ENCODE measurements at places on chromosomes 3 and 15.

DNA sequence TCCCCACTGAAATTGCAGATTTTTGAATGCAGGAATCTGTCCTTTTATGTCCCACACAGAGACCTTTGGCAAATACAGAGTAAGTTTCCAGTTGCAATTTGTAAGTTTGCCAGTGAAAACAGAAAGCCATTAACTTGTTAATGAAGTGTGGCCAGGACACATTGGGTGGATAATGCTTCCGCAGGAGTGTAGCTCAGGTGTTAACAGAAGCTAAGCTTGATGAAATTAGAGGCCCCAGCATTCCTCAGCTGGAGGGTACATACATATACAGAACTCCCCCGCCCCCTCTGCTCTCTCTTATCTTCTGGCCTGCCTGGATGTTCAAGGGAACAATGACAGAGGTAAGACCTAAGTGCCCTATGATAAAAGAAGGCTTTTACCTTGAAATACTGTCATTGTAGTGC is 8.1 kb upstream of the LRRC2 start:
- no peak for DNase-seq

DNA sequence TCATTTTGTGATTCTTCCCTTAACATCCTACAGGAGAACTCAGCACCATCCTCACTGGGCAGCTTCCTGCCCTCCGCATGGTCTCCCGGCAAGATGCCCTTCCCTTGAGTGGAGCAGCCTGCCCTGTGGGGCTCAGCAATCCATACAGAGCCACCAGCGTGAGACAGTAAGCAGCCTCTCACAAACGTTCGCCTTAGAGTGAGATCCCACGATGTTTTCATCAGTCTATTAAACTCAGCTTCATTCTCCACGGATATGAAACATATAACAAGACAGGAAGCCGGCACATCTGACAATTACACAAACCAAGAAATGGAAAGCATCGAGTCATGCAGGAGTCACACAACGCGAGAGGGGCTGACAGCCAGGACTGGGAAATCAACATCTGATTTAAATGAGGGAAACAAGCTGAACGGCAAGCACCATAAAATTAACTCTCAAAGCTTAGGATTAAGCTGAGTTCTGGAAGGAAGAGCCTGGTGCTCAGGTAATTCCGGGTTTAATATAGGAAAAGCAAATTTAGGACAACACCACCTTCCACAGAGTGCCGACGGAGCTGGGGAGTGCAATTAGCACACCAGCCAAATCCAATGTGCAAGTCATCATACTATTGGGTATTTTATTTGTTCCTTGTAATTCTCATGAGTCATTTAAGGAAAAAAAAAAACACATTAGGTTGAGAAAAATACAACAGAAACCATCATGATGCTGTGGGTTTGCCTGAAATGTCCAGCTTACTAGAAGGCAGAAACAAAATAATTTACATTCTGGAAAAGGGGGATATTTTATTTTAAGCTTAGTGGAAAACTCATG is 272.0 kb downstream of the OCA2 start:
- DNase-seq, result no peak

DNA sequence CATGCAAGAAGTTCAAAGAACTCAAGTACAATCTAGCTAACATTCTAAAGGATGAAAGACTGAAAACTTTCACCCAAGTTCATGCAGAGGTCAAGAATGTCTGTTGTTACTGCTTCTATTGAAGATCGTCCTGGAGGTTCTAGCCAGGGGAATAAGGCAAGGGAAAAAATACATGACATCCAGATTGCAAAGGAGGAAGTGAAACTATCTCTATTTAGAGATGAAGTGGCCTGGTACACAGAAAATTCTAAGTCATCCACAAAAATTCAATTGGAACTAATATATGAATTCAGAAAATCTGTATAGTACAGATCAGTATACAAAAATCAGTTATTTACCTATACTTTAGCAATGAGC is 693.0 kb downstream of the NR2F2 start:
- no peak for DNase-seq

- no peak for DNase-seq
Observed at GRCh38 chr3:9110316-9110715, 139.1 kb downstream of the SRGAP3 start.

GRCh38 chr3:196987022-196987421 is 18.4 kb upstream of the PIGZ start:
- DNase-seq, result no peak

DNA sequence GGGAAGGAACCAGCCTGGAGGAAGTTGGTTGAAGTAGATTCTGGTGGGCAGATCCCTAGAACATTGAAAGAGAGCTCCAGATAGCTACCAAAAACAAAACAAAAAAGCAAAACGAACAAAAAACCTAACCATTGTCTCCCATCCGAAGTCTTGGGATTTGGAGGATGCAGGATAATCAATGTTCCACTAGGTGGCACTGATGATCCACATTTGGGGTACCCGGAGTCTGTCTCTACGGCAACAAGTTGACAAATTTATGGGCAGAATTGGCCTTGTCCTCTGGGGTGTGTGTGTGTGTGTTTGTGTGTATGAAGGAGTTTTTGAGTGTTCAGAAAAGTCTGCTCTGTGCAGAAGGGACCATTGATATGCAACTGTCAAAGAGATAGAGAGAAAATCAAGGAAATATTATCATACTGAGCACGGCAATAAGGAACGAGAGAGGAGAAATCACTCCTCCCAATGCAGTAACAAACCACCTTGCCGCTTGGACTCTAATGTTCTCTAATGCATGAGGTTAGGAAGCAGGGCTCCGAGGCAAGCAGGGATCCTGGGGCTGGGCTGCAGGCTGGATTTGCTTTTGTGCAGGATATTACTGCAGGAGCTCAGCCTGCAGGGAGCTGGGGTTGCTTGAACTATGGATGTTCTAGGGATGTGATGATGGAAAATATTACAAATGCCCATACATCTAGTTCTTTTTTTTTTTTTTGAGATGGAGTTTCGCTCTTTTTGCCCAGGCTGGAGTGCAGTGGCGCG is 59.8 kb upstream of the KLHL25 start:
- peak; percentile 29 for DNase-seq

DNA sequence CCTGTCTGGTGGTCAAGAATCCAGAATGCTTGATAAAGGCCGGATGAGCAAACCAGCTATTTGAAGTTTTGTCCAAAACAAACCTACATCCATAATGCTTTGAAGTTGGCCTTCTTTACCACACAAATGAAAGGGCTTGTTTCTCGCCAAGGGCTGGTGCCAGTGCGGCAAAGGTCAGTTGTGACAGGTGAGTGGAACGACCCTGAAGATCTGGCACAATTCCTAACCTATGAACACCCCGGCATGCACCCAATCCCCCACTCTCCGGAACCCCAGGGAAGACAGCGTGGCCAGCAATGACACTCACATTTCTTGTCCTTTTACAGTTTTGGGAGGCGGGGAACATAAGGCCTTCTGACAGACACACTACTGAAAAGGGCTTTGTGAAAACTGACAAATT is 90.6 kb downstream of the ATP10A start:
- no peak for DNase-seq

- DNase-seq, result no peak
Observed at GRCh38 chr15:83300826-83301225, 16.4 kb upstream of the BNC1 start.

DNA sequence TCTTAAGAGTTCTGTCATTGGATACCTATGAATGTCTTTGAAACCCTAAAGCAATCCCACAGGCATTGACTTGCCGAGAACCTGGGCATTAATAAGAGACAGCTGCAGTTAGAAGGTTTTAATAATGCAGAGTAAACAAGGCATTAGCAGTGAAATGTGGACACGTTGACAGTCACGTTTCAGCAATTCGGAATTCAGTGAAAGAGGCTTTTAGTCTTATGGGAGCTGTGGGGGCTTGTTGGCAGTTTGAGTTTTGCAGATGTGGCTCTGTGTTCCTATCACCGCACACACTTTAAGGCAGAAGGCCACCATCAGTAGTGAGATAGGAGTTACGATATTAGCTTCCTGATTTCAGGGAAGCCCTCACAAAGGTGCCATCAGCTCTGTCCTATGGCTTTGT is 145.2 kb upstream of the NUDT16 start:
- DNase-seq, result no peak

DNA sequence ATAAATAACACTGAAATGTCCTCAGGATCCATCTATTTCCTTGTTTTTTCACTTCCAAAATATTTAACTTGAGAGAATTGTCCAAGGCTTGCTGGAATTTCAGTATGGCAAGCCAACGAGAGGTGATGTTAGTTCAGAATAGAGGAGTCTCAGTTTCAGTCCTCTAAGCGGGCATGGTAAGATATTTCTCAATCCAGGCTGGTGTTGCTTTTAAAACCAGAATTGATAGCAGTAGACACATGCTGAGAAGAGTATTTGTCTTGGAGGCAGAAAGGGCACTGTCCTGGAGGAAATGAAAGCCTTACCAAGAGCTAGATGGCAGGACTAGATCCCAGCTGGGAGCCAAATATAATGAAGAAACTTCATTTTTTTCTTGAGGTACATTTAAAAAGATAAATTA is 23.1 kb downstream of the PHLDB2 start:
- DNase-seq, result no peak

DNA sequence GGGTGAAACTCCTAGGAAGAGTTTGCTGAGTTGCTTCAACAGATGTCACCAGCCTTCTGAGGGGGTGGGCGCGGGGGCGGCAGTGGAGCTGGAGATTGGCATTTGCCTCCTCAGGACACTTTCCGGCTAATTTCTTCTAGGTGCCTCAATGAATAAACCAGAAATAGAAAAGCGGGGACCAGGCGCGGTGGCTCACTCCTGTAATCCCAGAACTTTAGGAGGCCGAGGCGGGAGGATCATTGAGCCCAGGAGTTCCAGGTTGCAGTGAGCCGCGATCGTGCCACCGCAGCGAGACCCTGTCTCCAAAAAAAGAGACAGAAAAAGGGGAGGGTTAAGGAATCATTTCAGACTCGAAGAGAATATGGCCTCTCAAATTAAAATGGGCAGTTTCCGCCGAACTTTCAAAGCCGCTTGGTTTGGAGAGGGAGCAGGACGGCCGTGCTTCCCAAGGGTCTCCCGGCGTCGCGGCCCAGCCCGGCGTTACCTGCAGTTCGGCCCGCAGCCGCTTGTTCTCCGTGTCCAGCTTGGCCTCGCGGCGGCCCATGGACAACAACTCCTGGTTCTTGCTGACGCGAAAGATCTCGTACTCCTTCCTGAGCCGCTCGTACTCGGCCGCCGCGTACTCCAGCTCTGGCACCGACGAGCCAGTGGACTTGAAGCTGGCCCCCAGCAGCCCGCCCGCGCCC is 587 bp downstream of the NPHP3 start:
- DNase-seq, result no peak

DNA sequence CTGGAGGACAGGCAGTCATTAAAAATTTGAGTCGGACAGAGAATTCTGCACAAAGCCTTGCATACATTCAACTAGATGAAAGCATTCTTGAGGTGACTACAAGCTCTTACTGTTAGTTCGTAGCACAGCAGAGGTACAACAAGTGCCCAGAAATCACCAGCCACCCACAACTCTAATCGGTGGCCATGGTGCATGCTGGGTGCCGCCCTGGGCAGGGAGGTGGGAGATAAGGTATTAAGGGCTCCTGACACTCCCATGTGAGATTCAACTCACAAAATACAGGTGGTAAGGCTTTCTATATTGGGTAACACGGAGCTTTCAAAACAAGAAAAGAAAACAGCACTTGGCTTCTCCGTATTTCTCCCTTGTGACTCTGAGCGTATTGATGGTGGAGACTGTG is 66.0 kb downstream of the MEIS2 start:
- no peak for DNase-seq

GRCh38 chr15:30953731-30954378 is 37.6 kb downstream of the MTMR10 start:
- peak; percentile 6 for DNase-seq

DNA sequence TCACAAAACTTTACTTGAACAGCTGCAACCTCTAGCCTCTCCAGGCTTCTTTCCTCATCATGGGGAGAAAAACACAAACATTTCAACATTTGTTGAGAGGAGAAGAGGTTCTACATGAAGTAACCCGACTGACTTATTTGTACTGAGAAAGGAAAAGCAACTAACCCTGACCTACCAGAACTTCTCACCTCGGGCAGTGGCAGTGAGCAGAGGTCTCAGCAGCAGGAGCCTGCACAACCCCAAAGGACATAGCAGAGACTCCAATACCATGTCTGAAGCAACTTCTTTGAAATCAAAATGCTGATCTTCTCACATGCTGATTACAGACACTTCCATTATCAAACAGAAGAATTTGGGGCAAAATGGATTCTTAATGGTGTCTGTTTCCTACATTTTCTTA is 1085.6 kb upstream of the CFAP20DC start:
- no peak for DNase-seq

- no peak for DNase-seq
Observed at GRCh38 chr3:172102123-172102882, 62.9 kb downstream of the FNDC3B start.

DNA sequence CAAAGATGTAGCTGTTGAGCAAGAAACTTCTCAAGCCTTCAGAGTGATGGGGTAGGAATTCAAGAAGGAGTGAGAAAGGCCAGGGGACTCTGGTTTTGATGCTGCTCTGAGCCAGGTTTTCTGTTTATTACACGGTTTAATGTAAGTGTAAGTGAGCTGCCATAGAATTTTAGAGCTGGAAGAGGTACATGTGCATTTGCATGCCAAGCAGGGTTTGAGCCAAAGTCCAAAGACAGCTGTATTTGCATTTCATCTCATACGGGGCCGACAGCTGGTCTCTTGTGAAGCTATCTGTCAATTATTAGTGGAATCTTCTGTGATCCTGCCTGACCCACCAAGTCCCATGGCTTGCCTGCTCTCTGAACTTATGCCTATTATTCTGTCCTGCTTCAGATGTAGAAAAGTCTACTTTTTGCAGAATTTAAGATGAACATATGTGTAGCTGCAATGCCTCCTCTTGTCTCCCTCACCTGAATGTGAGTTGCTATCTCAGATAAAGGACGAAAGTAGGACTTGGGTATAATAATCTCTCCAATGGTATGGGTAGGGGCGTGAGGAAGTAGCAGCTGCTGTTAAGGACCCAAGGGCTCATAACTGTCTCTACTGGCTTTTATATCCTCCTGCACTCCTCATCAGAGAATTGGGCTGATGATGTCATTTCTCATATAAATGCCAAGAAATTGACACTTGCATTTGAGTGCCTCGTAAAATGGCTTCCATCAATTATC is 160.0 kb downstream of the SQOR start:
- DNase-seq, result no peak

DNA sequence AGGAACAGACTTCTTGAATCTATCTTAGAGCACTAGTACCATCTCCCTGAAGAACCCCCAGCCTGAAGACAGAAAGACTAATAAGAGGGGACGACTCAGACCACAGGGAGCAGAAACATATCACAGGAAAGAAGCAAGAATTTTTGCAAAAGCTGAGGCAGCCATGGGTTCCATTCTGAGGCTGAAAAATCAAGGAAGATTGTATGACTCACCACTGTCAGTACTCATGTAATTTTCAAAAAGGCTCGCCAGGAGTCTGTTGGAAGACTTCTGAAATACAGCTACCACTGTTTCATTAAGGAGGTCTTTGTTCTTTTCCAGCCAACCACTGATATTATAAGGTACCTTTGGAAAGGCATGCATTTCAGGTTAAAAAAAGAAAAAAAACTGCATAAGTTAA is 47.5 kb downstream of the MYH15 start:
- no peak for DNase-seq
